Stimulated activated memory B cell treated with anti-CD40 and anti-IgM and Interleukin-4, amounts not matched to agents 10 μg/mL and 1 μg/mL and 100 μg/mL, for 72 hours (primary cell): ENCODE measurements at places on chromosomes 13 and 19.
A peak's percentile ranks its signal among the peaks of the same experiment; 100 is the strongest.

DNA sequence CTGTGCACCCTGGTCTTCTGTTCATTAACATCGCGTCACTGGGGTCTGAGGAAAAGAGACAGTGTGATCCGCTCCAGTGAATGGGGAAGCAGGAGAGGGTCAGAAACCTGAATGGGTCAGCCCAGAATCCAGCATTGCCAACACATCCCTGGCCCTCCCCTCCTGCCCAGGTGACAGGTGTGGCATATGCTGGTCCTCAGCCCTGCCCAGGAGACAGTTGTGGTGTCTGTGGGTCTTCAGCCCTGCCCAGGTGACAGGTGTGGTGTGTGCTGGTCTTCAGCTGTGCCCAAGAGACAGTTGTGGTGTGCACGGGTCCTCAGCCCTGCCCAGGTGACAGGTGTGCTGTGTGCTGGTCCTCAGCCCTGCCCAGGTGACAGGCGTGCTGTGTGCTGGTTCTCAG is 8.0 kb downstream of the TFDP1 start:
- ATAC-seq: no peak

GRCh38 chr19:49555600-49556411 is 24.6 kb downstream of the NOSIP start:
- ATAC-seq: peak; percentile 54

DNA sequence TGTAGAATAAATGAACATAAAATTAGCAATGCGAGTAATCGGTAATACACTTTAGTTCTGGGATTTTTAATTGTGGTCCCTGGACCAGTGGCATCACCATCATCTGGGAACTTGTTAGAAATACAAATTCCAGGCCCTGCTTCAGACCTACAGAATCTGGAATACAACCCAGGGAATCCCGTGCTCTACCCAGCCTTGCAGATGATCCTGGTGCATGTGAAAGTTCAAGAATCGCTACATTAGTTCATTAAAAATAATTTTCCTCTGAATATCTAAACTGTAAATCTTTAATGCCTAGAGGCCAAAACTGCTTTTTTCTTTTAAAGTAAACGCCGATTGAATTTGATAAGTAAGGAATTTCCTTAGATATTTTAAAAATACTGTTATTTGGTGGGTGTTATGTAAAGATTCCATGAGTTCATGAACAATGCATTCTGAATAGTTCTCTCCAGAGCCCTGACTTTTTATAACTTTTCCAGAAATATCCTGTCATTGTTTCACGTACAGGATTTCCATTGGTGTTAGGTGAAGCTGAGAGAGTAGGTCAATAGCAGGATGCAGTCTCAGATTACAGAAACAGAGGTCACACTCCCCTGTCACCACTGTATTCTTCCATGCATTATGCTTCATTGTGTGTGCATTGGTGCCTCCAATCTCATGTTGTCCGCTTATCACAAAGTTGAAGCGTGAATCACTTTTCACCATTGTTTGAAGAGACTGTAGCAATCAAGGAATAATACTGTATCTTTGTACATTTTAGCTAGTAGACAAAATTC is 596.5 kb upstream of the KLF12 start:
- no peak for ATAC-seq

- ATAC-seq: no peak
These were observed 47.4 kb upstream of the UBAC2 start for GRCh38 chr13:99153219-99153618.

GRCh38 chr13:19519049-19519448 is 42.3 kb downstream of the TPTE2 start:
- ATAC-seq: no peak

DNA sequence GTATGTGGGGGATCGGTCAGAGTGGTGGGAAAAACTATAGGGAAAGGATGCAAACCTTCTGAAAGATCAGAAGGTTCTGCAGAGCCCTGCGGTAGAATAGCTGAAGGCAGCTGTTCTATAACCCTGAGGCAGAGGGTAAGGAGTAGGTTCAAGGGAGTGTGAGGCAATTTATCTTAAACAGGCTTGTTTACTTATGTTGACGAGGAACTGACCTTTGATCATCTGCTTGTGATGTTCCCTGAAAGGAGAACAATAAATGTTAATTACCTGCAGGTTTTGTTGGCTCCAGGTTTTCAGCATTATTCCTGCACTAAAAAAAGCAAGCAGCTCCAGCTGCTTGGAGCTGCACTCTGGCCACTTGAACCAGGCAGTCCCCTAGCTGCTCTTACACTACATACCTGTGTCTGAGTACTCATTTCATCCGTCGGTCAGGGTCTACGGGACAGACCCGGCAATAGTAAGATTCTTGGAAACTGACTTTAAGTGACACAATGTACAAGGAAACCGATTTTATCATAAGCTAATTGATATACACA is 202.1 kb downstream of the TBC1D4 start:
- no peak for ATAC-seq

DNA sequence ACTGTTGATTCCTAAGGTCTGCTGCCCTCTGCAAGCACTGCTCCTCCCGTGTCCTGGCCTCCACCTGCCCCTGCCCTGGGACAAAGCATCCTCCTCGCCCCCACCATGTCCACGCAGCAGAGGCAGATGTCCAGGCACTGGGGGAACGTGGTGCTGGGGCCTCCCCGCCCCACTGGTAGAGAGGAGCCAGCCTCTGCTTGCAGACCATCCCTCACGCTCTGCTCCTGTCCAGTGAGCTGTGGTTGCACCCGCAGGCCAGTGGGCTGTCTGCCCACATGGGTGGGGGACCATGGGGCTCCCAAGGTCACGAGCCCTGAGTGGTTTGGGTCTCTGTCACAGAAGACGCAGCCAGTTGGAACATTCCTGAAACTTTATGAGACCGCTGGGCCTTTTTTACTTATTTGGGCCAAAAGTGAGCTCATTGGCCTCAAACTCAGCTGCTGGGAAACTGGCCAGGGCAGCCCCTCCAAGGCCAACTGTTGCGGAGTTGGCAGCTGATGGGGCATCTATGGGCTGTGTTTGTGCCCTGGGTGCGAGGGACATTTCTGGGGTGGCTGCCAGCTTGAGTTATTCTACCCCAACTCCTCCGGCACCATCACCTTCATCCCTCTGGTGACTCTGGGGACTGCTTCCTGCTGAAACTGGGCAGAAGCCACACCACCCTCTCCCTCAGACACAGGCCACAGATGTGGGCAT is 64.8 kb upstream of the F7 start:
- no peak for ATAC-seq

DNA sequence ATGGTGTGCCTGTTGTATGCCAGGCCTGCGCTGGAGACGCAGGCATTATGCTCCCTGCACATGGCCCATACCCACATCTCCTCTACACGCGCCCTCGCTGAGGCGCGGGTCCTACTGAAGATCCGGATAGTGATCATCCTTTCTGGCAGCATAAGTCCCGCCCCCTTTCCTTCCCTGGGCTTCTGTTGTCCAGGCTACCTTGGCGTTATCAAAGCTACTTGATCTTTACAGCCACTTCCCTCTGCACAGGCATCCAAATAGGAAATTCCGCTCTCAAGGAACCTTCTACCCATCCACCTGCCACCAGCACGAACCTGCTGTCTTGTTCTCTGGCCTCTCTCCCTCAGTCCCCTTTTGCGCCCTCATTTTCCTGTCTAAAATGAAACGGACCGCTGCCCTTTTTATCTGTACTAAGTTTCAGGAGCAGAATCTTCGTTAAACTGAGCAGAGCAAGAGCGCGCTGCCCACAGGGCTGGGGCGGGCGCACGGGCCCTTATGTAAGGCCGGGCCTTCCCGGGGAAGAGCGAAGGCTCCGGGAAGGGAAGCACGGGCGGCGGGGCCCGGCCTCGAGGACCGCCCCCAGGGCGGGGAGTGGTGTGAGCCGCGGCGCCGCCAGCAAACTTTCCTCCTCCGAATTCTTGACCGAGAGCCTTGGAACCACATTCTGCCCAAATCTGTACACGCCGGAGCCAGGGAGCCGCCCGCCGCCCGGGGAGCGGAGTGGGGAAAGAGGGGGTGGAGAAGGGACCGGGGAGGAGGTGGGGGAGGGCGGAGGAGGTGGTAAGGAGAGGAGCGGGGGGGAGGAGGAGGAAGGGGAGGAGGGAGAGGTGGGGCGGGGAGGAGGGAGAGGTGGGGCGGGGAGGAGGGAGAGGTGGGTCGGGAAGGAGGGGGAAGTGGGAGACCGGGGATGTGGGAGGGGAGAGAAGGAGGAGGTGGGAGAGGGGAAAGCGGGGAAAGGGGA is 920 bp upstream of the UBE2L5 start:
- ATAC-seq: peak; percentile 63

- ATAC-seq: no peak
These were observed 1.6 kb upstream of the ZBTB7A start for GRCh38 chr19:4068047-4068966.

- no peak for ATAC-seq
These were observed 532.4 kb downstream of the SLITRK6 start for GRCh38 chr13:85266771-85267170.

GRCh38 chr13:49996161-49996915 is 504 bp upstream of the TRIM13 start:
- peak; percentile 84 for ATAC-seq
